Activated T-cell treated with anti-CD3 and anti-CD28 coated beads, Interleukin-2, amount 50 U/mL, for 48 hours (primary cell): ENCODE measurements at places on chromosomes 5 and 9.
A peak's percentile ranks its signal among the peaks of the same experiment; 100 is the strongest.

GRCh38 chr5:11000515-11001353 lies 239.7 kb upstream of the DAP start:
- DNase-seq, result no peak

DNA sequence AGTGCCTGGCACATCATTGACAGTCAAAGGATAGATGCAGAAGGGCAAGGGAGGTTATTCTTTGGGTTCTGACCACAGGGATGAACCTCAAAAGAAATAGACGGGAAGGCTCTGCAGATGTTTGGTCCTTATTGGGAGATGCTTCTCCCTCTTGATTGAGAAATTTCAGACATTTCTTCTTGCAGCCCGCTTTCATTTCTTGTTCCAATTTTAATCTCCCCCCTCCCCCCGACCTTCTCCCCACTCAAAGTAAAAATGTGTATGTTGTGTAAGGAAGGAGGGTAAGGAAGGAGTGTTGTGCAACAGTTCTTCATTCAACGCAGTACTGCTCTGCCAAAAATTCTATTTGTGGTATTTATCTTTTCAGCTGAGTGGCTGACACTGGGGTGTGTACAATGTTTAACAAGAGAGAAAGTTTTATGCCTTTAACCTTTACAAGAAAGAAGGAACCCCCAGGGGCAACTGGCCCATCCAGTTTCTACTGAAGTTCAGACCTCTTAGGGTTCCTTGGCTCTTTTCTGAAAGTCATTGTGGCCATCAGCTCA lies 46.3 kb upstream of the TNFSF15 start:
- DNase-seq, result no peak

GRCh38 chr5:880816-881550 lies 11.6 kb downstream of the BRD9 start:
- no peak for DNase-seq

GRCh38 chr9:107971241-107971640 lies 481.7 kb upstream of the KLF4 start:
- DNase-seq, result no peak

- DNase-seq, result no peak
Measured at GRCh38 chr5:151047814-151048425, 27.5 kb downstream of the GPX3 start.

DNA sequence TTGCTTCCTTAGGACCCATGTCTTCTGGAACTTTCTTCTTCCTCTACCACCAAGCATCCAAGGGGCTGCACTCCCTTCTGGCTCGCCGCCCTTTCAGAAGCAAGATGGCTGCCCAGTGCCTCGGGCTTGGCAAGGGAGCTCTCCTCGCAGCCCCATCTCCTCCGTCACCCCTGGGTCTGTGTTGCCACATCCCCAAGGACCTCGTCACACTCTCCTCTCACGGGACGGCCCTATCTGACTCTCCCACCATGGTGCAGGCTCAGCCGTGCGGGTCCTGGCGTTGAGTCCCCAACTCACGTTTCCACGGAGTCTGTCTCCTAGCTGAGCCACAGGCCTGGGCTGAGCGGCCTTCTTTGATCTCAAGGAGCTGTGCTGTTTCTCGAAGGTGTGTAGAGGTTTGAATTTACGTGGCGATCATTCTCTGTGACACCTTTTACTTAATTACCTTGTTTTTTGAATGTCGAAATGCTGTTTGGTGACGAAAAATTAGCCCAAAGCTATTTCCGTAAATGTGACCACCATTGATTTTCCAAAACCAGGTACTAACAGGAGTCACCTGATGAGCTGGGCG lies 15.0 kb upstream of the SCGB3A1 start:
- DNase-seq, result no peak

DNA sequence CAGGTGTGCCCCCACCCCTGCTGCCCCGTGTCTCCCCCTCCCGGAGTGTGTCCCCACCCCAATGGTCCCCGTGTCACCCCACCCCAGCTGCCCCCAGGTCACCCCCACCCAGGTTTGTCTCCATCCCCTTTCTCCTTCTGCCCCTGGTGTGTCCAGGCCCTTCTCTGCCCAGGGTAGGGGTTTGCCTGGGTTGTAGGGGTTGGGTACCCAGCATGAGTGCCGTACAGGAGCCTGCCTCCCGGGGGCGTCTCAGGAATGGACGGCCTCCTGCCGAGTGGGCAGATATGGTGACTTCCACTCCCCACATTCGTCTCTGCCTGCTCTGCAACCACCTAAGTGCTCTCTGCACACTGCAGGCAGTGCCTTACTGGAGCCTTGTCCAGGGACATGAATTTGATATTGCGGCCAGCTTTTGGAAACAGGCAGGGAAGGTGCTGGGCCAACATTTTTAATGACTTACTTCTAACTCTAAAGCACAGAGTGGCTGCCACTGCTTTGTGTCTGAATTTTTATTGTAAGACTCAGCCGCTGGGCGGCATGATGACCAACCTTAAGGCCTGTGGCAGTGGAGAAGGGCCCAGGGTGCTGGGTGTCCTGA lies 6.7 kb downstream of the LRRC14B start:
- DNase-seq, result no peak

- no peak for DNase-seq
Measured at GRCh38 chr9:73683862-73684591, 532.4 kb downstream of the ANXA1 start.

GRCh38 chr5:161483721-161484120 lies 62.8 kb downstream of the GABRB2 start:
- DNase-seq, result no peak

GRCh38 chr9:14198841-14199455 lies 115.0 kb downstream of the NFIB start:
- no peak for DNase-seq

DNA sequence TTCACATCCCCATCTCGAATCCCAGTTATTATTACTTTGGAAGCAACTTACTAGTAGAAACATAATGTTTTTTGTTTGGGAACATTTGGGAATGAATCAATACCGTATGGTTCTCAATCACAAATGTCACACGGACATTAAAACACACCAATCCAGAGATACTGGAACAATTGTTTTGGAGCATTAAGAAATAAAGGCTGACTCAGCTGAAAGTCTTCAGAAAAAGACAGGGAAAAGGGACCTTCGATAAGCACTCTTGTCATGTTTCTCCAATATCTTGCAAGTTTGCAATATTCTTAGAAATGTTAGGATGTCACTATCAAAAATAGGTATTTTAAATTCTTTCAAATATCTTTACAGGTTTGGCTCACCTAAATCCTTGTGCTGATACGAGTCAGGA lies 362.4 kb downstream of the CETN3 start:
- DNase-seq, result no peak

GRCh38 chr9:114958021-114958843 lies 27.8 kb upstream of the TNFSF8 start:
- peak; percentile 72 for DNase-seq

- DNase-seq, result no peak
Measured at GRCh38 chr5:138711087-138711486, 42.1 kb upstream of the CTNNA1 start.

- DNase-seq, result no peak
Measured at GRCh38 chr9:93020771-93021670, 37.5 kb upstream of the SUSD3 start.

DNA sequence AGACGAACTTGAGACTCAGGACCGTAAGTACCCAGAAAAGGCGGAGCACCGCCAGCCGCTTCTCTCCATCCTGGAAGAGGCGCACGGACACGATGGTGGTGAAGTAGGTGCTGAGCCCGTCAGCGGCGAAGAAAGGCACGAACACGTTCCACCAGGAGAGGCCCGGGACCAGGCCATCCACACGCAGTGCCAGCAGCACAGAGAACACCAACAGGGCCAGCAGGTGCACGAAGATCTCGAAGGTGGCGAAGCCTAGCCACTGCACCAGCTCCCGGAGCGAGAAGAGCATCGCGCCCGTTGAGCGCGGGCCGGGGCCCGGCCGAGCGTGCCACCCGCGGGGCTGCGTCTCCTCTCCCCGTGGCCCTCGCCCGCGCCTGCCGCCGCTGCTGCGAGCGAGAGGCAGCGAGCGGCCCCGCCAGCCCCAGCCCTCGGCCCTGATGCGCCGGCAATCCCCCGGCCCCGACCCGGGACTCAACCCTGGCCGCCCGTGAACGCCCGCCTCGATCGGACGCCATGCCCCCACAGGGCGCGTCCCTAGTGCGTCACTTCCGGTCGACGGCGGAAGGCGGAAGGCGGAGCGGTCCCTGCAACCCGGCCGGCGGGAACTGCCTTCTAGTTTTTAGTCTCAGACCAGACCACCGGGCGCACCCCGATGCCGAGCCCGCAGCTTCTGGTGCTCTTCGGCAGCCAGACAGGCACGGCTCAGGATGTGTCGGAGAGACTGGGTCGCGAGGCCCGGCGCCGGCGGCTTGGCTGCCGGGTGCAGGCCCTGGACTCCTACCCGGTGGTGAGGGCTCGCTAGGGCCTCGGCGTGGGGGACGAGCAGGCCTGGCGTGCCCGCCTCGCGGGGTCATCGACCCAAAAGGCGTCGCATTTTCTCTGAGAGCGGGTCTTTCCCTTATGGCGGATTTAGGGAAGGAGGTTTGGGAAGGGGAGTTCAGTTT lies at the start of the genes NDOR1 and TMEM203:
TSS of gene NDOR1 (plus strand) at position 575 of the 944 bp plus-strand sequence. CDS start at position 653, 78 bp downstream.
TSS of gene TMEM203 (minus strand) at position 523 of the 944 bp plus-strand sequence. CDS start at position 289, 234 bp downstream.
- peak; percentile 96 for DNase-seq

GRCh38 chr5:174384509-174384947 lies 339.0 kb downstream of the NSG2 start:
- no peak for DNase-seq

- DNase-seq, result no peak
Measured at GRCh38 chr9:123362856-123363255, 6.9 kb downstream of the CRB2 start.

DNA sequence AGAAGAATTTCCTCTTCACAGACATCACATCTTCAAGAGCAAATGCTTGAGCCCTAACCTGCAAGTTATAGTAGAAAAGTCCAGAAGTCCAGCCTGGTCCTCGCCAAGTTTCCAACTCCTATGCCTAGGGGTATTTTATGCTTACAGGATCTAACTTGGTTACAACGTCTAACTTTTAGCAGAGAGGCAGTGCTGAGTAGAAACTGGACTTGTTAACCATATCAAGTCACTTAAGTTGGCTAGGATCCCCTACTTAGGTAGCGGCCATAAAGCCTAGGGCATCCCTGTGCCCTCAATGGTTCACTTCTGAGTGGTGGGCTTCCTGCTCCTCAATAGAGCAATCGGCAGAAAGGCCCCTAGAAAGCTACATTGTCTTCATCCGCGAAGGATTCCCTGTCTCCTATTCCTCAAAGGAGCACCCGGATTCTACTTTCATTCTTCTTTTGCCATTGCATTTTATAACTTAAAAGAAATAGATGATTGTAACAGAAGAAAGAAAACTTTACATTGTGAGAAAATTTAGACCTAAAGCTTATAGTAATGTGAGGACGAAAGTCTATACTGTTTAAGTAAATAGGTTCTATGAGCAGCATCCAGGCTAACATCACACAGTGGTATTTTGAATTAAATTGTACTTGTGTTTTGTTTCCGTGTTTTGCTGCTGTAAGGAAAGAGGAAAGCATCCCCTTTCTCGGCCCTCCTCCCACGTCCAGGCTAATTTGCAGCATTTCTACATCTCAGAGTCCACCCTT lies 1.3 kb upstream of the MTAP start:
- no peak for DNase-seq

GRCh38 chr9:121734465-121734864 lies 83.0 kb downstream of the DAB2IP start:
- DNase-seq, result no peak

DNA sequence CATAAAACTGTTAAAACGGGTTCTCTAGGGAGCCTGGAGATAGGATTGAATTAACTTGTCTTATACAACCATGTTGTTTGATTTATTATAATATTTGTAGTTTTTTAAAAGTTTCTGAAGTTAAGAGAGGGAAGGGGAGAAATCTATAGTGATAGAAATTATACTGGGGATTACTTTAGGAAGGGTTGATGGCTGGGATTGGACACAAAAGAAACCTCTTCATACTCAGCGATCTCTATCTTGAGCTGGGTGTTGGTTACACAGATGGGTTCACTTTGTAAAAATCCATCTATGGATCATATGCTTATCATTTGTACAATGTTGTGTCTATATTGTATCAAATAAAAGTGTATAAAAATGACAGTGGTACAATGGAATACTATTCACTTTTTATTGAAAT lies 30.0 kb downstream of the TNPO1 start:
- no peak for DNase-seq

DNA sequence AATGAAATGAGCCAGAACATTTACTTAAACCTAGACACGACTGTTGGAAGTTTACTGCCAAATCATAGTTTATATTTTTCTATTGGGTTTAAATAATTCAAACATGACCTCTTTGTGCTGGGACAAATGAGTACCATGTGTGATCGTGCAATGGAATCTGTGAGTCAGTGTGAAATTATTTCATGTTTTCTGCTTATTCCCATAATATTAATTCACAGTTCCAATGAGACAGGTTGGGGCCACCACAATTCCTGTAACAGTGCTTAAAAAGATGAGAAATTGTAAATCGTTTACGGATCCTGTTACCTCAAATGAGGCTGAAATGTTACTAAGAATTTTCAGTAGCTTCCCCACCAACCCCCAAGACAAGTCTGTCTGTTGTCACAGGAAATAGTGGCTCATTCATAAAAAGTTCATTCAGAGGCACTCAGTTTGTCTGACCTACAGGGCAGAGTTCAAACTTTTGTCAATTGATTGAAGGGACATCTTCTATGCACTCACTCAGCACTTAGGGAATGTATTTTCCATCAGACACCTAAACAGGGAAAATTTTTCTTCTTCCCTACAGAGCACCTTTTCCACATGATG lies 563.9 kb upstream of the ADAMTS16 start:
- DNase-seq, result no peak

DNA sequence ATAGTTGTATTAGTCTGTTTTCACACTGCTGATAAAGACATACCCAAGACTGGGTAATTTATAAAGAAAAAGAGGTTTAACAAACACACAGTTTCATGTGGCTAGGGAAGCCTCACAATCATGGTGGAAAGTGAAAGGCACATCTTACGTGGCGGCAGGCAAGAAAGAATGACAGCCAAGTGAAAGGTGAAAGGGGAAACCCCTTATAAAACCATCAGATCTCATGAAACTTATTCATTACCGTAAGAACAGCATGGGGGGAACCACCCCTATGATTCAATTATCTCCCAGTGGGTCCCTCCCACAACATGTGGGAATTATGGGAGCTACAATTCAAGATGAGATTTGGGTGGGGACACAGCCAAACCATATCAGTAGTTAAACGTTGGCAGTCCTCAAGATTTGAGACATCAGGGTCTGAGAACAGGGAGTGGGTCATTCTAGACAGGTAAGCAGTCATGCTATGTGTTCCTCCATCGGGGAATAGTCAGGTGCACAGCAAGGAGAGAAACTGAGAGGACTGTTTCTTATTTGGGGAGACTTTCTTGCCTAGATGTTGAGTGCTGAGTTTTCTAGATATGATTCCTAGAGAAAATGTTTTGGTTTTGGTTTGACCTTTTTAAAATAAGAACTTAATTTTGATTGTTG lies 45.8 kb upstream of the ENTREP1 start:
- DNase-seq, result peak; percentile 45
